ENCODE measurements at places on chromosomes 1 and 21. TPM values are rescaled to one million over a fixed set of nuclear protein-coding genes. Genes with fewer than 3 reads are reported as not detected.

DNA sequence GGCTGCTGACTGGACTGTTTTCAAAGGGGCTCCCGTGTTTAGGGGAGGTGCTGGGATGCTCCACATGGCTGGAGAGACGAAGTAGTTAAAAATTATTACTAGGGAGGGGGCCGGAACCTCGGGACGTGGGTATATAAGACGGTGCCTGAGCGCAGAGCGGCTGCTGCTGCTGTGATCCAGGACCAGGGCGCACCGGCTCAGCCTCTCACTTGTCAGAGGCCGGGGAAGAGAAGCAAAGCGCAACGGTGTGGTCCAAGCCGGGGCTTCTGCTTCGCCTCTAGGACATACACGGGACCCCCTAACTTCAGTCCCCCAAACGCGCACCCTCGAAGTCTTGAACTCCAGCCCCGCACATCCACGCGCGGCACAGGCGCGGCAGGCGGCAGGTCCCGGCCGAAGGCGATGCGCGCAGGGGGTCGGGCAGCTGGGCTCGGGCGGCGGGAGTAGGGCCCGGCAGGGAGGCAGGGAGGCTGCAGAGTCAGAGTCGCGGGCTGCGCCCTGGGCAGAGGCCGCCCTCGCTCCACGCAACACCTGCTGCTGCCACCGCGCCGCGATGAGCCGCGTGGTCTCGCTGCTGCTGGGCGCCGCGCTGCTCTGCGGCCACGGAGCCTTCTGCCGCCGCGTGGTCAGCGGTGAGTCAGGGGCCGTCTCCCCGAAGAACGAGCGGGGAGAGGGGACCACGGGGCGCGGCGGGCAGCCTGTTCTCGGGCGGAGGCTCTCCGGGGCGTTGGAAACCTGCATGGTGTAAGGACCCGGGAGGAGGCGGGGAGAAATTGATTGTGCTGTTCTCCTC, at the start of gene CHODL:
Gene CHODL (plus strand): TSS at position 163 of the 793 bp plus-strand sequence. CDS start 391 bp downstream, at position 554.
- no peak for DNase-seq
- H3K4me1 ChIP-seq: no peaks in the 10 kb centered on the region

DNA sequence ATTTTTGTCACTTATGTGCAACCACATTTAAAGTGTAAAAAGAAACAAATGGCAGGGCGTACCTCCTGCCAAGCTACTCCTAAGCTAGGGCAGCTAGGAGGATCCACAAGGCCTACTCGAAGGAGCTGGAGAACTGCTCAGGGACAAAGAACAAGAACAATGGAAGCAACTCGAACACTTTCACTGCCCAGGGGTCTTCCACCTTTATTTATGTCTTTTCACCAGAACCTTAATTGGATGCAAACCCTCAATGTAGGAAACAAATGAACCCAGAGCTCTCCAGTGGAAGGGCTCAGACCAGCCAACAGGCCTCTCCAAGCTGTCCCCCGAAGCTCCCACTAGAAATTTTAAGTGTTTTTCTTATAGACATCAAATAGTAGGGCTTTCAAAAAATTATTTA, 39.9 kb downstream of the C1orf198 start:
- H3K4me1 ChIP-seq: no peaks in the 10 kb centered on the region
- H3K27ac ChIP-seq: no peak overlapping the region
- no peaks in the 10 kb centered on the region for H3K27me3 ChIP-seq
- H3K36me3 ChIP-seq: no peaks in the 10 kb centered on the region

DNA sequence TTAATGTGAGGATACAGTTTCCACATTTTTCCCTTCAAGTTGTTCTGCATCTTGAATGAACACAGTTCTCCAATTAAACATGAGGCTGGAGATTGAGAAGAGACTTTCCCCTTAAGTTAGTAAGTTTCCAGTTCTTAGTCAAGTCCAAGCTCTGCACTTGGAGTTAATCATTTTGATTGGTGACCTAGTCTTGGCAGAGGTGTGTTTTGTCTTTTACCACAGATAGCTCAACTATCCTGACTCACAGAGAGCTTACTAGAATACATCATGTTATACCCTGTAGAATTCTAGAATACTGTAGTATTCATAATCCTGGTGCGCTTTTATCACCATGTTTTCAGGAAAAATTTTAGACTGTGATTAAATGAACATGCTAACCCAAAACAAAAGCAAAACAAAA, 129.2 kb downstream of the CYYR1 start:
- no peak for DNase-seq
- H3K27ac ChIP-seq: no peak overlapping the region
- H3K36me3 ChIP-seq: no peaks in the 10 kb centered on the region
- no peaks in the 10 kb centered on the region for H3K27me3 ChIP-seq
- H3K4me1 ChIP-seq: no peaks in the 10 kb centered on the region

GRCh38 chr1:228394571-228395394, 11.9 kb downstream of the TRIM11 start:
- no peaks in the 10 kb centered on the region for H3K27me3 ChIP-seq
- H3K36me3 ChIP-seq: peaks cover 5% of the 10 kb centered on the region
- no peak overlapping the region for H3K4me3 ChIP-seq
- no peaks in the 10 kb centered on the region for H3K4me1 ChIP-seq

The MX2 gene
- total RNA-seq: 2.0 TPM

DNA sequence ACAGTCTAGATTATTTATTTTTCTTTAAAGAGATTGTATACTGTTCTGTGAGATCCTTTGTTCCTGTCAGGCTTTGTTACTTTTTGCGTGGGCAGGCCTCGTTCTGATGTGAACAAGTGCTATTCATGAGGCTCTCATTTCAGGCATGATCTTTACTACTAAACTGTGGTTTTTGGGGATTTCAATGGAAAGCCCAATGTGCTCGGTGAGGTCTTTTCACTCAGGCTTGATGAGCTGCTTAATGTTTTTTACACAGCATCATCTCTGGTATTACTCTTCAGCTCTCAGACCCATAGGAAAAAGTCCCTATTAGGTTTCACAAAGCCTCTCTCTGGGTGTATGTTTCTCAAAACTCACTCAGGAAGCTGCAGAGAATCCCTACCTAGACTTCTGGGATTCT, 419.4 kb downstream of the GPATCH2 start:
- no peaks in the 10 kb centered on the region for H3K36me3 ChIP-seq
- no peaks in the 10 kb centered on the region for H3K27me3 ChIP-seq
- H3K27ac ChIP-seq: no peak overlapping the region
- DNase-seq: no peak
- no peak overlapping the region for H3K4me3 ChIP-seq

DNA sequence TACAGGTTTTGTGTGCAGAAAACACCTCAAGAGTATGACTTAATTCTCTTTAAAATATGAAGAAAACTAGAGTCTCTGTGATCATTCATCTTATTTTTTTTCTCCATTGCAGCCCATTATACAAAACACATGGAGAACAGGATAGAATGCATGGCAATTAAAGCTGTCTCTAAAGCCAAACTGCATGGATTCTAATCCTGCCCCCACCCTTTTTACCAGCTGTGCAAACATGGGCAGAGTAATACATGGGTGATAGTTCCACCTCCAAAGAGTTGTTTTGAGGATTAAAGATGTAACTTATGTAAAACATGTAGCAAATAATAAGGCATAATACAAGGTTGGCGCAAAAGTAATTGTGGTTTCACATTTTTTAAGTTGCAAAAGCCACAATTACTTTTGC, 114.4 kb downstream of the CLEC20A start:
- no peak overlapping the region for H3K4me3 ChIP-seq
- H3K27me3 ChIP-seq: no peaks in the 10 kb centered on the region
- H3K27ac ChIP-seq: no peak overlapping the region

- peak; percentile 68 for DNase-seq
- no peak overlapping the region for H3K27ac ChIP-seq
- H3K36me3 ChIP-seq: no peaks in the 10 kb centered on the region
- H3K4me3 ChIP-seq: no peak overlapping the region
- H3K27me3 ChIP-seq: no peaks in the 10 kb centered on the region
Measured at GRCh38 chr1:3352952-3353331, 101.5 kb upstream of the ARHGEF16 start.

- no peak overlapping the region for H3K27ac ChIP-seq
- H3K27me3 ChIP-seq: no peaks in the 10 kb centered on the region
- H3K36me3 ChIP-seq: no peaks in the 10 kb centered on the region
Measured at GRCh38 chr1:243890576-243890975, 40.5 kb upstream of the AKT3 start.

GRCh38 chr1:215517441-215517891, 49.6 kb upstream of the KCTD3 start:
- H3K36me3 ChIP-seq: no peaks in the 10 kb centered on the region
- H3K27ac ChIP-seq: no peak overlapping the region
- H3K4me3 ChIP-seq: no peak overlapping the region
- H3K27me3 ChIP-seq: no peaks in the 10 kb centered on the region

GRCh38 chr1:81950037-81950436, 149.3 kb downstream of the ADGRL2 start:
- H3K27me3 ChIP-seq: no peaks in the 10 kb centered on the region
- H3K36me3 ChIP-seq: no peaks in the 10 kb centered on the region
- H3K4me3 ChIP-seq: no peak overlapping the region
- no peak for DNase-seq

The RXRG gene
- total RNA-seq: 0.74 TPM

DNA sequence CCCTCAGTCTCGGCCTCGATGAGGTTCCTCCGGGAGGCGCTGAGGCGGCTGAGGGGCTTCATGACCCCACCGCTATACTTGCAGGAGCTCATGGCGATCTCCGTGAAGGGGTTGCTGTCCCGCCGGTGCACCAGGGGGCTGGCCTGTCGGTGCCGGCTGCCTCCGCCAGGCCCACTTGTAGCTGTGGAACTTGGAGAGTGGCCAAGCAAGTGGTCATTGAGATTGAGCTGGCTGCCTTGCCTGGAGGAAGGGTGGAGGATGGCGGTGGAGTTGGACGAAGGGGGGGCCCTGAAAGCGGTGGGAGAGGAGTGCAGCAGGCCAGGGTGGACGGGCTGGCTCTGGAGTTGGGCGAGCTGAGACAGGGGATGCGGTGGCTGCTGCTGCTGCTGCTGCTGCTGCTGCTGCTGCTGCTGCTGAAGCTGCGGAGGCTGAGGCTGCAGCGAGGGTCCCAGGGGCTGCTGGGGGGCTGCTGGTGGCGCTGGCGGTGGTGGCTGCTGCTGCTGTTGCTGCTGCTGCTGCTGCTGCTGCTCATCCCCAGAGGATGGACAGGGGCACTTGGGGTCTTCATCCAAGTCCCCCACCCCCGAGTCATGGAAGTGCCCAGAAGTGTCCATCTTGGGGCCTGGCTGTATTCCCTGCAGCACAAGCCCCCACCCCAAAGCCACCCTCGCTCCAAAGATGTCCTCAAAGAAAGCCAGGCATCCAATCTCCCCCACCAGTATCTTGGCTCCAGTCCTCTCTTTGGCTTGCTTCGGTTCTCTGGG, 548 bp downstream of the KCNN3 start:
- peaks cover 15% of the 10 kb centered on the region for H3K27me3 ChIP-seq
- H3K4me3 ChIP-seq: peak overlapping the region; percentile 11
- H3K36me3 ChIP-seq: no peaks in the 10 kb centered on the region
- no peak overlapping the region for H3K27ac ChIP-seq
- peak; percentile 43 for DNase-seq

GRCh38 chr1:212915245-212916091, 34.9 kb upstream of the VASH2 start:
- no peak overlapping the region for H3K27ac ChIP-seq
- H3K36me3 ChIP-seq: no peaks in the 10 kb centered on the region
- H3K4me1 ChIP-seq: no peaks in the 10 kb centered on the region
- no peaks in the 10 kb centered on the region for H3K27me3 ChIP-seq
- no peak overlapping the region for H3K4me3 ChIP-seq

- no peaks in the 10 kb centered on the region for H3K4me1 ChIP-seq
- H3K4me3 ChIP-seq: no peak overlapping the region
- H3K27me3 ChIP-seq: no peaks in the 10 kb centered on the region
Measured at GRCh38 chr1:220983877-220984635, 104.8 kb downstream of the HLX start.

DNA sequence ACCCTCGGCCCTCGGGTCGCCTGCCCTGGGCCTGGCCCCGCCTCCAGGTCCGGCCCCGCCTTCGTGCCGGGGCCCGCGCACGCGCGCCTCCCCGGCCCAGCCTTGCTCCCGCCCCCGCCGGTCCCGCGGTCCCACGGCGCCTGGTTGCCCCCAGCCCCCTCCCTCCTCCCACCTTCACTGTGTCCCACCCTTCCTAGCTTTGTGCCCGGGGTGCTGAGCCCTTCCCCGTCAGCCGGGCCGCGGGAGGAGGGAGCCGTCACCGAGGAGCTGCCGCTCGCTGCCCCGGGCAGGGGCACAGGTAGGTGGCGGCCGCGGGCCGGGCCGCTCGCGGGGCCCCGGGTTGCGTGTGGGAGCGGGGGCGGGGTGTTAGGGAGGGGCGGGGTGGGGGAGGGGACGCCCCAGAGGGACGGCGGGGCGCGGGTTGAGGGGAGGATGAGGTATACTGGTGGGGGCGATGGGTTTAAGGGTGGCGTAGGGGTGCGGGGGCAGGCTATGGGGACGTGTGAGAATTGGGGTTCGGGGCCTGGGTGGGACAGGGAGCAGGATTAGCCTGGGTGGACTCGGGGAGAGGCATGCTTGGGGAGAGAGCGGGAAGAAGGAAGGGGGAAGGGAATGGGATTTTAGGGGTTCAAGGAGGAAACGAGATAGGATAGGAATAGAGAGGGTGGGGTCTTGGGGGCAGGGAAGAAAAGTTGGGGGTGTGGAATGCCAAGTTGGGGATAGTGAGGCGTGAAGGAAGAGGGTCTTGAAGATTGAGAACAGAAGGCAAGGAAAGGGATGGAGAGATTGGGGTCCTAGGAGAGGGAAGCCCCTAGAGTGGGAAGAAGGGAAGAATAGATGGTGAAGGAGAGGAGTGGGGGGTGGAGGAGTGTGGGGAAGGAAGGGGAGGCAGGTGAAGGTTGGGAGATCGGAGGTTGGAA, at the start of gene LRRC42:
Gene LRRC42 (plus strand): TSS at position 99 of the 920 bp plus-strand sequence. CDS start 5,650 bp downstream, outside the sequence.
- H3K27ac ChIP-seq: peak within 1 kb of the TSS; percentile 89
- H3K27me3 ChIP-seq: no peaks in the 10 kb centered on the region
- H3K4me3 ChIP-seq: peak within 1 kb of the TSS; percentile 73
- H3K4me1 ChIP-seq: peaks cover 3% of the 10 kb centered on the region

The USH2A gene
- total RNA-seq: 0.02 TPM

DNA sequence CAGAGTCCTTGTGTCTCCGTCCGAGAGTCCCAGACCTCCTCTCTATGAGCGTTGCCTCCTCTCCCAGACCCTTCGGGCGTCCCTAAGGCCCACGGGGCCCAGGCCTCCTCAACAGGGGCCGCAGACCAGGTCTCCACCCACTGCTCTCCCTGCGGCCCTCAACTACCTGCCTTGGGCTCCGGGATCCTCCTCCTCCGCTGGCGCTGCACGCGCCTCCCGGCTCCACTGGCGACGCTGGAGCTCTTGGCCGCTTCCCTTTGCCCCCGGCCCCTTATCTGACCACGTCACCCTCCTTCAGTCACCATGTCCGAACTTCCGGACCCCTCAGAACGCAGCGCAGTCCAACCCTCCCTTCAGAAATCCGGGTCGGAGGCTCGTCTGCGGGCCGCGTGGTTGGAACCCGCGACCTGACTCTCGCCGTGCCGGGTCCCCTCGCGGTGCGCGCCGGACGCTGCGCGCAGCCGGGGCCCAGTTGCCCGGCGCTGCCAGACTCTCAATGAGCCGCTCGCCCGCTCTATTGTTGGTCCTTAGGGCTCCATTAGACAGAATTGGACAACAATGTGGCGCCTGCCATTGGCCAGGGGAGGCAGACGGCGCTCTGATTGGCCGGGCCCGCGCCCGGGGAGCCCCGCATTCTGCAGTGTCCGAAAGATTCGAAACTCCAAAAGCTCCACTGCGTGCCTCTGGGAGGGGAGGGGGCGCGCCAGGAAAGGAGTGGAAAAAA, at the start of gene DMRTA2:
Gene DMRTA2 (minus strand): TSS at position 498 of the 724 bp plus-strand sequence. CDS start 1,907 bp downstream, outside the sequence.
- peaks cover 96% of the 10 kb centered on the region for H3K27me3 ChIP-seq
- no peaks in the 10 kb centered on the region for H3K36me3 ChIP-seq
- peak within 1 kb of the TSS; percentile 34 for H3K4me3 ChIP-seq
- peaks cover 8% of the 10 kb centered on the region for H3K4me1 ChIP-seq
- no peak for DNase-seq

Data from colonic mucosa (tissue), 4 donors.